ENCODE measurements at places on chromosomes 2 and 18.
A peak's percentile ranks its signal among the peaks of the same experiment; 100 is the strongest.

- peaks cover 35% of the 10 kb centered on the region for H3K27me3 ChIP-seq
- no peak overlapping the region for H3K4me3 ChIP-seq
- peaks cover 5% of the 10 kb centered on the region for H3K4me1 ChIP-seq
- H3K36me3 ChIP-seq, result no peaks in the 10 kb centered on the region
Measured at GRCh38 chr18:2903006-2903405, 56.2 kb downstream of the EMILIN2 start.

DNA sequence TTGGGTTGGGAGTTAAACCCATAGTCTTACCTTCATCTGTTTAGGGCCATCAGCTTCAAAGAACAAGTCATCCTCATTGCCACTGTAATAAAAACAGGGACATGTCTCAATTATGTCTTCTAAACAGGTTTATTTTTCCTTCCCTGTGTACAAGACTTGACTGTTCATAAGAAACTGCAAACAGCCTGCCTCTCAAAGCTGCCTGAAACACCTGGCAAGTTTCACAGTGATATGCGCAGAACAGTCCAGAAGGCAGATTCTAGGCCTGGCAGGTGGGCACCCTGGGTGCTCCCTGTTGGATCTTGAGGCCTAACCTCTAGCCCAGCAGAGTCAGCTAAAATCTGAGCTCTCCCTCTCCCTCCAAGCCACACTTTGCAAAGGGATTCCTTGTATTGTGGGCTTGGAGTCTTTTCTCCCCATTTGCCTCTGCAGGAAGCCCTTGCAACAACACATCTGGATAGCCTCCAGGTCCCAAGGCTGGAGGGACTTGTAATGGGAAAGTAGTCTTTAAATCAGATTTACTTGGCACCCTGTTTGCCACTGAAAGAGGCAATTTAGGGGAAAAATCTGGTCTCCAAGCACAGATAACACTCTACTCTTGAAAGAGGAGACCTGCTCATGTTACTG, 930 bp downstream of the IL1B start:
- peak overlapping the region; percentile 18 for H3K4me3 ChIP-seq
- no peak for DNase-seq
- no peaks in the 10 kb centered on the region for H3K36me3 ChIP-seq
- H3K27me3 ChIP-seq, result no peaks in the 10 kb centered on the region
- peaks cover 8% of the 10 kb centered on the region for H3K4me1 ChIP-seq
- no peak overlapping the region for H3K27ac ChIP-seq

GRCh38 chr2:39511605-39512433, 74.7 kb upstream of the MAP4K3 start:
- H3K27ac ChIP-seq, result peak overlapping the region; percentile 91
- no peak overlapping the region for H3K4me3 ChIP-seq
- no peaks in the 10 kb centered on the region for H3K27me3 ChIP-seq
- H3K36me3 ChIP-seq, result no peaks in the 10 kb centered on the region

DNA sequence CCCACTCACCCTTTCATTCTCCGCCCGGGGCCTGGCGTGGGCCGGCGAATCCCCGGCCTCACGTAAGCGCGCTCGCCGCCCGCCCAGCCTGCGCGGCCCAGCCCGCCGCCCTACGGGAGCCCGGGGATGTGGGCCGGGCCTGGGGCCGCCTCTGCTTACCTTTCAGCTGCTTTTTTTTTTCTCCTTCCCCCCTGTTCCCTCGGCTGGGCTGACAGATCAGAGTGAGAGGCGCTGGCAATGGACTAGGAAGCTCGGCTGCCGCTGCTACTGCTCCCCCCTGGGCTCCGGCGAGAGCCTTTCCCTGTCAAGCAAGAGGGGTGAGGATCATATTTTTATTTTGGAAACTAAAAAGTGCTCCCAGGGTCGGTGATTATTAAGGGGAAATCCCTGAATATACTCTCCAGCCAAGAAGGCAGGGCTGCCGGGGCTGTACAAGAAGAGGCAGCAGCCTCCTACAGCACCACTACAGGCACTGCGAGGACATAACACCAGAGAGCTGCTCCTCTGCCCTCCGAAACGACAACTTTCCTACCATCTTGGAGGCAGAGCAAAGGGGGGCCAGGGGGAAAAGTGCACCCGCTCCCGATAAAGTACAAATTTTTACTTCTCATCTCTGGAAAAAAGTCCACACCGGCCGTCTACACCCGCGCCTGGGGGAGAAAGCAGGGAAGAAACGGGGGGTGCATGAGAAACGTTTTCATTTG, at the start of gene INO80D:
Gene INO80D (minus strand): TSS at position 433 of the 704 bp plus-strand sequence. CDS start 23,158 bp downstream, outside the sequence.
- H3K27ac ChIP-seq, result peak within 1 kb of the TSS; percentile 91
- H3K4me3 ChIP-seq, result peak within 1 kb of the TSS; percentile 60
- peak; percentile 86 for DNase-seq
- H3K36me3 ChIP-seq, result no peaks in the 10 kb centered on the region

DNA sequence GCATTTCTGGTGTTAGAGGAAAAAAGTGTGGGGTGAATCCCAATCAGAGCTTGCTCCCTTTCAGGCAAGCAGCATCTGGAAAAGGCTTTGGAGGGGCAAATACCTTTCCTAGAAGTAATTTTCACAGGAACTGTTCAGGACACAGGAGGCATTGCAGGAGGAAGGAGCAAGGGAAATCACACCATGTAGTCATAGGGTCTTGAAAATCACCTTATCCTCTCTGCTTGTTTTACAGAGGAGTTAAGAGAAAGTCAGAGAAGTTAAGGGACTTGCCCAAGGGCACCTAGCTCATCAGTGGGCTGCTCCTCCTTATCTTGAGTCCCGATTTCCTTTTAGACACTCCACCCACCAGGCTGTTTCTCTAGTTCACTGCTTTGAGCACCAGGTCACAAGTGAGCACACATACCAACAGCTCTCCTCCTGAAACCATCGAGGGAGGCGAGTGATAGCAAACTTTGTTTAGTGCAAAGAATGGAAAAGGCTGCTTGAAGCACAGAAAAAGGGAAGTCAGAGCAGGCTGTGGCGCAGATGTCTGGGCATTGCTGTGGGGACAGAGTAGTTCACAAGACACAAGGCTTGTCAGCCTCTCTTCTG, 89.2 kb upstream of the CXCR4 start:
- no peaks in the 10 kb centered on the region for H3K4me1 ChIP-seq
- no peak for DNase-seq
- H3K27me3 ChIP-seq, result no peaks in the 10 kb centered on the region
- no peaks in the 10 kb centered on the region for H3K36me3 ChIP-seq
- no peak overlapping the region for H3K4me3 ChIP-seq

DNA sequence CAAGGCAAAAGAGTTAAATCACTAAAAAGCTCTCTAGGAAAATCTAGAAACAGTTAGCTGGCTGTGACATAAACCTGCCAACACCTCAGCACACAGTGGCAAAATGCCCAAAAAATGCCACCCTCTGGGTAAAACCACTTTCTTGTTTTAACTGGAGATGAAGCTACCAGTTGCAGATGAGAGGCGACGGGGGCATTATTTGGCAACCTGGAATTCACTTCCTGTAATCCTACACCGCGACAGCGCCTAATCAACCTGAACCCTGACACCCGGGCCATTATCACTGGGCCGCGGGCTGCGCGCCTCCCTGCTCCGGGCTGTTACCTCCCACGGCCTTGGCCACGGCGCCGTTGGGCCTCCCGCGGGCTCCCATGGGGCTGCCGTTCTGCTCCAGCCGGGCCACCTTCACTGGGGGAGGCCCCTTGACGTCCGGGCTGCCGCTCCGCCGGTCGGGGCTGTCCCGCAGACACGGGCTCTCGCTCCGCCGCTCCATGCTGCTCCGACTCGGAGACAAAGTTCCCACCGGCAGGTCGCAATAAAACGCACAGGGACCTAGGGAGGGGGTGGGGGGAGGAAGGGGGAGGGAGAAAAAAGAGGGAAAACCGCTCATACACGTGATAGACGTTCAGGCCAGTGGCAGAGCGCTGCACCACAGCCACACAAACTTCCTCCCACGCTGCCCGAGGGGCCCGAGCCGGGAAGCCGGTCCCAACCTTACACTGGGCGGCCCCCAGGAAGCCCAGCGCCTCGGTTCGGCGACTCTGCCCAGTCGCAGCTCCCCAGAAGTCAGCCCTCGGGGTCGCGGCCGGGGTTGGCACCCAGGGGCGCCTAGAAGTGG, 2.0 kb downstream of the SATB2 start:
- no peaks in the 10 kb centered on the region for H3K27me3 ChIP-seq
- DNase-seq, result peak; percentile 31
- no peak overlapping the region for H3K27ac ChIP-seq
- H3K36me3 ChIP-seq, result no peaks in the 10 kb centered on the region
- peak overlapping the region; percentile 78 for H3K4me3 ChIP-seq

GRCh38 chr18:56787390-56787789, 136.2 kb downstream of the WDR7 start:
- H3K27ac ChIP-seq, result no peak overlapping the region
- H3K36me3 ChIP-seq, result peaks cover 2% of the 10 kb centered on the region

GRCh38 chr2:231053846-231054245, 2.8 kb upstream of the PSMD1 start:
- no peak for DNase-seq
- peaks cover 15% of the 10 kb centered on the region for H3K27me3 ChIP-seq
- H3K36me3 ChIP-seq, result no peaks in the 10 kb centered on the region
- no peak overlapping the region for H3K27ac ChIP-seq

DNA sequence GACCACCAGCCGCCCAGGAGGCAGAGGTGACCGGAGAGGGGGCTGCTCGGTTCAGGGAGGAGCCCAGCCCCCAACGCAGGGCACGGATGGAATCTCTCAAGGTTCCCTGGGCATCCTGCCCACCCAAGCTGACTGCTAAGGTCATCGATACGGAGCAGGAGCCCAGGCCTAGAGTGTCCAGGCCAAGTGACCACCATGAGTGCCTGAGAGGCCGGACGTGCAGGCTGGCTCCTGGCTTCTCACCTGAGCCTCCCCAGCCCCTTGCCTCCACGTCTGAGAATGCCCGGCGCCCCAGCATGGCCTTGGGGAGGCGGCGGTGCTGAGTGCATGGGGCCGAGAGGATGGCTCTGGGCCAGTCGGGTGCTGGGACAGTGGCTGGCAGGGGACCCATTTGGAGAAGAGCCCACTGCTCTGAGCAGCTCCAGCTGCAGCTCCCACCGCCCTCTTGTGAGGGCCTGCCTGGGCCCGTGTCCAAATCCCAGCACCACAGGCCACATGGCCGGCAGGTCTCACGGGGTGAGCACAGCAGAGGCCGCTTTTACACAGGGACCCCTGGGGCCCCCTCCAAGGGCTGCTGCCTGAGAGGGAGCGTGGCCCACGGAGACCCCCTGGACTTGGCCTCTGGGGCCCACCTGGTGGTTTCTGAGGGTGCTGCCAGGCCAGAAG, 102.8 kb upstream of the CTDP1 start:
- H3K27me3 ChIP-seq, result no peaks in the 10 kb centered on the region
- H3K4me3 ChIP-seq, result no peak overlapping the region
- DNase-seq, result peak; percentile 46
- no peaks in the 10 kb centered on the region for H3K36me3 ChIP-seq
- H3K27ac ChIP-seq, result no peak overlapping the region

DNA sequence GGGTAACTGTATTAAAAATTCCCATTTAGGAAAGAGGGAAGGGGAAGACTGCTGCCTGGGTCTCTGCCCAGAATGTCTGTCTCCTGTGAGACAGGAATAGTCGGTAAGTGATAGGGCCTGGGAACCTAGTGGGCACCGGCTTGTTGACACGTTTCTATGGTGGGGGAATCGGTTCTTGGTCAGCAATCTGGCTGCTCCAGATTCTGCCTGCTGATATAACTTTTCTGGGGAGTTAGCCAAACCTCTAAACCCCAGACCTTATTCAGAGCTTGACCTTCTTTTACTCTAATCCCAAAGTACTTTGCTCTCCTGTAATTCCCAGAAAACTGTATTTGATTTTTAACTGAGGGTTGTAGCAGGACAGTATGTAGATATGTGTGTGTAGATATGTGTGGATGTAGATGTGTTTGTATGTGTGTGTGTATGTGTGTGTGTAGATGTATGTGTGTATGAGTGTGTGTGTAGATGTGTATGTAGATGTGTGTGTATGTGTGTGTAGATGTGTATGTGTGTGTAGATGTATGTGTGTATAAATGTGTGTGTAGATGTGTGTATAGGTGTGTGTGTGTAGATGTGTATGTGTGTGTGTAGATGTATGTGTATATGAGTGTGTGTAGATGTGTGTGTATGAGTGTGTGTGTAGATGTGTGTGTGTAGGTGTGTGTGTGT, 61.8 kb upstream of the TXNDC2 start:
- H3K27ac ChIP-seq, result no peak overlapping the region
- DNase-seq, result peak; percentile 65
- no peaks in the 10 kb centered on the region for H3K27me3 ChIP-seq
- peaks cover 30% of the 10 kb centered on the region for H3K4me1 ChIP-seq
- H3K36me3 ChIP-seq, result no peaks in the 10 kb centered on the region

DNA sequence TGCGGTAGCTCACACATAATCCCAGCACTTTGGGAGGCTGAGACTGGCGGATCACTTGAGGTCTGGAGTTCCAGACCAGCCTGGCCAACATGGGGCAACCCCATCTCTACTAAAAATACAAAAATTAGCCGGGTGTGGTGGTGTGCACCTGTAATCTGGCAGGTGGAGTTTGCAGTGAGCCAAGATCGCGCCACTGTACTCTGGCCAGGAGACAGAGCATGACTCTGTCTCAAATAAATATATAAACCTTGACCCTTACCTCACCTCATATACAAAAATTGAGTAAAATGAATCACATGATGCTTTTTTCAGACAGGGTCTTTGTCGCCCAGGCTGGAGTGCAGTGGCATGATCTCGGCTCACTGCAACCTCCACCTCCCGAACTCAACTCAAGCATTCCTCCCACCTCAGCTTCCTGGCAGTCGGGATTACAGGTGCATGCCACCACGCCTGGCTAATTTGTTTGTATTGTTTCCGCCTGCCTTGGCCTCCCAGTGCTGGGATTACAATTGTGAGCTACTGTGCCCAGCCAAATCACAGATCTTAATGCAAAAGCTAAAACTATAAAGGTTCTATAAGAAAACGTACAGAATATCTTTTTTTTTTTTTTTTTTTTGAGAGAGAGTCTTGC, 25.3 kb downstream of the XPO1 start:
- no peak for DNase-seq
- no peaks in the 10 kb centered on the region for H3K4me1 ChIP-seq
- H3K4me3 ChIP-seq, result no peak overlapping the region
- no peak overlapping the region for H3K27ac ChIP-seq

DNA sequence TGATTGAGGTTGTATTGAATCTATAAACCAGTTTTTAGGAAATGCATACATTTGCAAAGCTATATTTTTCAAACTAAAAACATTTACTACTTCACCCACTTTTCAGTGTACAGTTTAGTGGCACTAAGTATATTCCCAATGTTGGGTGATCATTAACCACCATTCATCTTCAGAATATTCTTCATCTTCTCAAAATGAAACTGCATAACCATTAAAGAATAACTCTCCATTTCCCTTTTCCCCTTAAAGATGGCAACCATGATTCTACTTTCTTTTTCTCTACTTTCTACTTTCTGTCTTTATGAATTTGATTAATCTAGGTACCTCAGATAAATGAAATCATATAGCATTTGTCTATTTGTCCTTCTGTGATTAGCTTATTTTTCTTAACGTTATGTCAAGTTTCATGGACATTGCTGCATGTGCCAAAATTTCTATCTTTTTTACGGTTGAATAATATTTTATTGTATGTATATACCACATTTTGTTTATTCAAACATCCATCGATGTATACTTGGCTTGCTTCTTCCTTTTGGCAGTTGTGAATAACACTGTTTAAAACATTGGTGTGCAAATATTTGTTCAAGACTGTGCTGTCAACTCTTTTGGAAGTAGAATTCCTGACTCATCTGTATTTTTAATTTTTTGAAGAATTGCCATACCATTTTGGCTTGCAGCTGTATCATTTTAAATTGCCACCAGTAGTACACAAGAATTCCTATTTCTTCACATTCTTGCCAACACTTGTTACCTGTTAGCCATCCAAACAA, 104.9 kb downstream of the RPRM start:
- no peaks in the 10 kb centered on the region for H3K4me1 ChIP-seq
- no peak overlapping the region for H3K27ac ChIP-seq
- no peak overlapping the region for H3K4me3 ChIP-seq
- no peak for DNase-seq

- H3K4me3 ChIP-seq, result no peak overlapping the region
- H3K4me1 ChIP-seq, result no peaks in the 10 kb centered on the region
- H3K36me3 ChIP-seq, result no peaks in the 10 kb centered on the region
- H3K27ac ChIP-seq, result no peak overlapping the region
Measured at GRCh38 chr2:26333293-26333692, 12.7 kb upstream of the SELENOI start.

All from IMR-90 (cell line).